Calu3 (cell line): ENCODE measurements at places on chromosomes 16 and 17.

GRCh38 chr17:79702550-79703236, 28.1 kb upstream of the ENPP7 start:
- DNase-seq = no peak

DNA sequence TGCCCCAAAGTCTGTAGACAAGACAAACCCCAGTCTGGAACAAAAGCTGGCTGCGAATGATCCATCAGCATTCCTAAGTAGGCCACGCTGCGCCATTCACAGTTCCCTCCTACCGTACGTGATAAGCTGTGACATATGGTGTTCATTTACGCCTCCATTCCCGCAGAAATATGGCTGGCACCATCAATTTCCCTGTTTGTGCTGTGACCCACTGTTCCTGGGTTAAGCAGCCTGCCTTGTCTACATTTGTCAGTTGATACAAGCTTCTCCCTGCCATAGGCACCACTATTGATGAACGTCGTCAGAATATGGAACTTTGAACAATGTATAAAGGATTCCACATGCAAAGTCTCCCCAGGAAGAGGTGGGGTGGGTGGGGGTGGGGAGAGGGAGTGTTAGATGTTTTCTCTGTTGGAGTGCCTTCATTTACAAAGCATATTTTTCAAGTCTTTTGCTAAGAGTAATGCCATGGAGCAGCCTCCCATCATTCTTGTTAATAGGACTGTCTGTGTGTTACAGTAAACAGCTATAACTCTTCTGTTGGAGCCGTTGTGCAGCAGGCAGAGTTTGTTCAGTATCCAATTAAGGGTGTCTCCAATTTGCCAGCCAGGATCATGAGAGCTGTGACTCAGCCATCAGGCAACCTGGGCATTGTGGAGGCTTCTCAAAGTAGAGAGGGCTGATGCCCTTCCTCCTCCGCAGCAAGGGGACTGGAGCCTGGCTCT, 294.6 kb downstream of the TMEM114 start:
- DNase-seq = no peak

DNA sequence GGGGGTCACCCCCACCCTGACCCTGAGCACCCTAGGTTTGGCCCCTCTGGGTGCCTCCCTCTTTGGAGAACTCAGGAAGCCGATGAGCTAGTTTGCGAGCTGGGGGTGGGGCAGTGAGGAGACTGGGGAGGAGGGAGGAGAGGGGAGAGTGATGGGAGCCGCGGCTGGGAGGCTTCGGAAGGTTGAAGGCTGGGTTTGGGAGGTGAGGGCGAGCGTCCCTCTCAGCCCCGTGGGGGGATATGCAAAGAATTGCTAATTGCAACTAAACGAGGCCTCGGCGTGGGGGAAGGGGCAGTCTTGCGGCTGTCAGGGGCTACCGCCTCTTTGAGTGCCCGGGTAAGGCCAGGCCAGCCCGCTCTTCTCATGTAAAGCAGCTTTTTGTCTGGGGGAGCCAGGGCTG, 17.6 kb upstream of the FZD2 start:
- DNase-seq = no peak

DNA sequence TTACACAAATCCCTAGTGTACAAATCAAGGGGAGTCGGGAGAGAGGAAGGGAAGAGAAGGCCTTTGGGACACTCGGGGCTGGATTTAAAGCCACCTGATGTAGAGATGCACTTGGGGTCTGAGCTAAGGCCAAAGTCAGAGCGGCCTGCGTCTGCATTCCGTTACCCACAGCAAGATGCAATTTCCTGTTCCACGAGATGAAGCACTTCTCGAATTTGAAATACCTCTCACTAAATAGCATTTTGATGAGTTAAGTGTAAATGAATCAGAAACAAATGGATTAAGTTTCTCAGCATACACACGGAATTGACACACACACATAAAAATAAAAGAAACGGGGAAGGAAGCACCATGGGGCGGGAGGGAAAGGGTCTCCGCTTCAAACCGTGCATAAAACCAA, 386.0 kb downstream of the SOX9 start:
- no peak for DNase-seq

DNA sequence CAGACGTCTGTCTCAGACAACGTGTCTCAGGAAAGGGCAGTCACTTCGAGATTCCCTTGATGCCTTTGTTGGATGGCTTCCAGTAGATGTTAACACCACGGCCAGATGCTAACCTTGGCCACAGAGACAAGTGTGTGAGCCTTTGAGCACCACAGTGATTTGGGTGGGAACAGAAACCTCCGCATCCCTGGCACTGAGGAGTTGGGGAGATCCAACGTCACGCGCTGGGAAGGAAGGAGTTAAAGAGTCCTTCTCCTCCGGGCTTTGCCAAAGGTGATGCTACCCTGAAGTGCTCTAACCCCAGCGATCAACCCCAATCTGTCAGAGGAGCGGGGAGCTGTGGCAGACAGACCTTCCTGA, 3.0 kb upstream of the ABR start:
- DNase-seq = no peak

DNA sequence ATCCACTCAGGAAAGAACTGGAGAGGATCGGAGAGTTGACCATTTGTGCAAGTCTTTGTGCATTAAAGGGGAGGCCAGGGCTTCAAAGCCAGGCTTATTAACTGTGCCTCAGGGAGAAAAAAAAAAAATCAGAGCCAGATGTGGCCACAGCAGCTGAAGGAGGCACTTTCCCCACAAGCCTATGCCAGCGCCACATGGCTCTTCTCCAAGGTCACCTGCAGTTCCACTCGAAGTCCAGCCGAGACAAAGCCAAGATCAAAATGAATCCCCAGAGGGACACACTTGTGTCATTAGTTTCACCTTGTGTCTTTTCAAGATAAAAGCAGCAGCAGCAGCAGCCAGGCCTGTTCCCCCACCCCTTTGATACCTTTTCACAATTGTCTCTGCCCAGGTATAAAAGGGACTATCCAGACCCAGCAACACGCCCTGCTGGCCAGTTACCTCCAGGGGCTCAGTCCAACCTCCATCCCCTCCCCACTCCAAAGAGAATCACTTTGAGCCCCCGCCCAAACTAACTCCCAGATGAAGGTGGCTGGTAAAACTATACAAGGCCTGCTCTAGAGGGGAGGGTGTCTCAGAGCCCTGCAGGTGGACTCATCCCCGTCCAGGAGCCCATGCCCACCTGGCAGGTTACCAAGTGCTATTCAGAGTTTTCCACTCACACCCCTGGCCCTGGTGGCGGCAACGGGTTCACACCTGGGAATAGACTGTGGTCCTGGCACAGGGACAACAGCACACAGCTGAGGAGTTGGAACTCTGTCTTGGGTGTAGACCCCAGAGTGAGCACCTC, 29.2 kb downstream of the AXIN2 start:
- DNase-seq = no peak

- DNase-seq = no peak
Observed at GRCh38 chr16:28156056-28156680, 55.6 kb downstream of the XPO6 start.

DNA sequence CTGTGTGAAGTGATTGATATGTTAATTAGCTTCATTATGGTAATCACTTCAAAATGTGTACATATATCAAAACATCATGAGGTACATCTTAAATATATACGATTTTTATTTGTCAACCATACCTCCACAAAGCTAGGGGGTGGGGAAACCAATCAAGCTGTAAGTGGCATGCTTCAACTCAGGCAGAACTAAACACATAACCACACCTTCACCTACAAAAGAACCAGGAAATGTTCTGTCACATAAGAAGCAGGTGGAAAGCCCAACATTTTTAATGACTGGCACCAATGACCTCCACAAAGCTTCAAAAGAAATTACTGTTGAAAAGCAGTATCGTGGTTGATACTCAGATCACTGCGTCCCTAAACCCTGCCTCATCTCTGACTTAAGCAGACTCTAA, 867.7 kb upstream of the EEF2KMT start:
- DNase-seq = no peak

DNA sequence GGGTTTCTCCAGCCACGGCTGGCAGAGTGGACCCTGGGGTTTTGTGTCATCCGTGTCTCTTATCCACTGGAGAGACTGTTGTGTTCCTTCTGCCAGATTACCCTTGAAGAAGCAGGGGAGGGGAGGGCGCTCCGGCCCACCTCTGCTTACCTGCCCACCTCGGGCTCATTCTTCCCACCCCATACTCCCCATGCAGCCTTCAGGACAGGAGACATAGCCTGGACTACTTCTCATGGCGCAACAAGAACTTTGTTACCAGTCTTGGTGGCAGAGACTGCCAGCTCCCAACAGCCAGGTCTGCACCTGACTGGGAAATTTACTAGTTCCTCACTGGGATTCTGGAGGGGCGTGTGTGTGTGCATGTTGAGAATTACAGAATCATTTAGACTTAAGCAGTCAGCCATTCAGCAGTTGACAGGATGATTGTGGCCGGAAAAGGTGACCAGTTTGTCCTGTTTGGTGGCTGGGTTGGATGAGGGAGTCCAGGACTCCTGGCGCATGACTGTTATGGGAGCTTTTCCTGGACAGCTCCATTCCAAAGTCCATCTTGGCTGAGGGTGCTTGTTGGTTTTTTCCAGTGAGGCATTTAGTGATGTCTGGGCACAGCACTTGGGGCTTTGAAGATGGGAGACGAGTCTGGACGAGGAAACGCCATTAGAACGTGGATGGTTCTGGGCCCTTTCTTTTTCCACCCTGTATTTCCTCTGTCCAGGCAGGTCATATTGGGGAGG, 8.7 kb downstream of the GSE1 start:
- peak; percentile 88 for DNase-seq

DNA sequence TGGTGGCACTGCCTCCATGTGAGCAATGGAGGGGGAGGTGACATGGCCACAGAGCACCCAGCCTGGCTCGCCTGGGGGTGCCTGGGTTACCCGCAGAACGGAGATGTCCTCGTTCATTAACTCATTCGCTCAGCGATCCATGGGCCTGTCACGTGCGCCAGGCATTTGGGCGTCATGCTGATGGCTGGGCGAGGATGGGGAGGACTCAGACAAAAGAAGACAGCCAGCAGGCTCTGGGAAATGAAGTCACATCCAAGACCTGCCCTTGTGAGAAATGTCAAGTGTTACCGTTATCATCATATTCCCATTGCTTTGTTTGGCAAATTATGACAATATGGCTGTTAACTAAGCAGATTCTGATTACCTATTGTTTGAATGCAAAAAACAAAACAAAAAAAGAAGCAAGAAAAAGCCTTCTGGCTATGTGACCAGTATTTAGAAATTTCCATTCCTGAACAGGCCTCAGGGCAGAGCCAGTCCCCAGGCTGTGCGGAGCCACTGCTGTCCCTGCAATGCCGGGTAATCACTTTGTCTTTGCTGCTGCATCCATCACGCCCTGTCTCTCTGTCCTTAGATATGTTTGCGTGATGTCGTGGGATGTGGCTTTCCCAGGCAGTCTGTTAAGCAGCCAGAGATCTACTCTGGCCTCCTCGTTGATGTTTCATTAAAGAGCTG, 57.9 kb downstream of the CMIP start:
- no peak for DNase-seq

GRCh38 chr17:80860703-80861417, 130.8 kb upstream of the CHMP6 start:
- no peak for DNase-seq

GRCh38 chr17:57703273-57703672, 41.8 kb downstream of the CCDC182 start:
- no peak for DNase-seq

DNA sequence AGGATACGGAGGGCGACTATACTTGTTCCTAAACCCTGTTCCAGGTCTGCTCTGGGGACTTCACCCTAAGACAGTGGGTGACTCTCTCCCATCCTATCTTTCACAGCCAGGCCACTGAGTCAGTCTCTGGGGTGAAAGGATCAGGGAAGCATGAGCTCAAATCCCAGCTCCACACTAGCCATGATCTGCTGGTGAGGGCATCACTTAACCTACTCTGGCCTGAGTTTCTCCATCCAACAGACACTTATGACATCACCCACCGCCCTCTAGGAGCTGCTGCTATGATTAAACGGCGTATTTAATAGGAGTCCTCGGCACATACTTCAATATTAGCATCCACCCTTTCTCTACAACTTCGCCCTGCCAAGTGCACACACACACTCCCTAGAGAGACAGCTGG, 10.1 kb downstream of the GAST start:
- DNase-seq = no peak

DNA sequence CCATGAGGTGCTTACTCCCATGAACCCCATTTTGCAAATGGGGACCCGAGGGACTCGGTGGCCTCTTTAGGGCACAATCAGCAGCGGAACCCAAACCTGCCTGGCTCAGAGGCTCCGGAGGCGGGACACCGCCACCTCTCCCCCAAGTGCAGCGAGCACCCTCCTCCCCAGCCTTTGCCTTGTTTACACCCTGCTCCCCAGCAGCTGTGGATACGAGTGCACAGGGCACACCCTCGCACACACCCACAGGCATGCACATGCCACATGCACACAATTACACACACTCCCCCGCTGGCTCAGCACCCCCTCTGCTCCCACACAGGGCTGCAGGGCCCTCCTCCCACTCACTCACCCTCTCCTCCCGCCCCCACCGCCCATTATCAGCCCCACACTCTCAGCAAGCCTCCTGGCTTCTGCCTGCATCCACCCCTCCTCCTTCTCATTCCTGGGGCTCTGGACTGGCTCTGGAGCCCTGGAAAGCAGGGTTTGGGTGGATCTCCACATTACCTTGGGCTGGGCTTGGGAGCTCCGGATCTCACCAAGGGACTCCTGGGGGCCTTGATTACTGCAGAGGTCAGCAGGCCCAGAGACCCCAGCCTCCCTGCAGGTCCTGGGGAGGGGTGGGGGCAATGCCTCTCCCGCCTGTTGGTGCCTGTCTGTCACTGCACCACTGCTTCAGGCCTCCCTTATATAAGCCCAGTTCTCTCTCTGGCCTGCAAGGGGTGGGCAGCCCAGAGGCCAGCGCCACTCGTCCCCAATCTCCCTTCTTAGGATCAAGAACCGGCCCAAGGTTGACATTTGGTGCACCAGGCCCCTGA, 6.4 kb downstream of the PDK2 start:
- DNase-seq = peak; percentile 45

DNA sequence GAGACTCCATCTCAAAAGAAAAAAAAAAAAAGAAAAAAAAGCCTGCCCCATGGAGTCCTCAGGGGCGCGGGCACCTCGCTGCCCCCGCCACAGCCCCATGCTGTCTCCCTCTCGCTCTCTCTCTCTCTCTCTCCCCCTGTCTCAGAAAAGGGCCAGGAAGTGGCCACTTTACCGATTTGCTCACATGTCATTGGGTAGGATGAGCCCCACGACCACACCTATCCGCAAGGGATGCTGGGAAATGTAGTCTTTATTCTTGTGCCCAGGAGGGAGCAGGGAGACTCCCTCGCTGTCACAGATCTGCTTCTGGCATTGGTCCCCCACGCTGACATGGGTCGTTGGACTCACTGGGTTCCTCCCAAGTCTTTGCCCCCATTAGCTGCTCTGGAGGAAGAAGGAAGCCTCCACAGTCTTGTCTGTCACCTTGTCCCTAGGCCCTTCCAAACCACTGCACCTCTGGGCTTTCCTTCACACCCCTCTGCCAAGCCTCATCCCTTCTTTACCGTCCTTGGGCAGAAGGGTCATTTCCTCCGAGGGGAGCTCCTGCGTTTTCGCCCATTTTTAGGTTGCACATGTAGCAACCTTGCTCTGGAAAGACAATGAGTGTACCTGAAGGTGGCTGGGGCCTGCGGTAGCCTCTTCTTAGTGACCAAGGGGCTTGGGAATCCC, 6.9 kb upstream of the GJD3 start:
- DNase-seq = no peak
